Gastroesophageal sphincter (tissue), 4 donors: ENCODE measurements at places on chromosomes 2 and 18. TPM values are rescaled to one million over a fixed set of nuclear protein-coding genes. Genes with fewer than 3 reads are reported as not detected.
A peak's percentile ranks its signal among the peaks of the same experiment; 100 is the strongest.

DNA sequence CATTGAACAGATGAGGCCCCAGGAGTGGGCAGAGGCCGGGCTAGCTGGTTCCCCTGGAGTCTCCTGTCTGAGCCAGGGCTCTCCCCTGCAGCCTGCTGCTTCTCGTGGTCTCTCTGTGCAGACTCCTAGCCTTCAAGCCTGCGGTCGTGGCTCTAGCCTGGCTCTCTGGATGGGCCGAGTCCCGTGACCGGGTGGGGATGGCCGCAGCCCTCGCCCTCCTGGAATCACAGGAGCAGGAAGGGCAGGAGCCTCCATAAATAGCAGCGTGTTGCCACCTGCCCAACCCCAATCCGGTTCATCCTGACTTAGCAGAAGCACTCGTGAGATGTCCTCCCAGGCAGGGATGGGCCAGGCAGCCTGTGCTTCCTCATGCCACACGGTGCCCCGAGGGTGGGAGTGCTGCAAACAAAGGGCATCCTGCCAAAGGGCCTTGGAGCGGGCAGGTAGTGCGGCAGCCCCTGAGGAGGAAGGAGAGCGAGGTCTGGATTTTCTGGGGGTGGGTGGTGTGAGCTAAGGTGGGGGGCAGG lies 43.9 kb downstream of the FOSL2 start:
- ATAC-seq: no peak

GRCh38 chr2:221767106-221768012 lies 195.3 kb upstream of the EPHA4 start:
- ATAC-seq: no peak

DNA sequence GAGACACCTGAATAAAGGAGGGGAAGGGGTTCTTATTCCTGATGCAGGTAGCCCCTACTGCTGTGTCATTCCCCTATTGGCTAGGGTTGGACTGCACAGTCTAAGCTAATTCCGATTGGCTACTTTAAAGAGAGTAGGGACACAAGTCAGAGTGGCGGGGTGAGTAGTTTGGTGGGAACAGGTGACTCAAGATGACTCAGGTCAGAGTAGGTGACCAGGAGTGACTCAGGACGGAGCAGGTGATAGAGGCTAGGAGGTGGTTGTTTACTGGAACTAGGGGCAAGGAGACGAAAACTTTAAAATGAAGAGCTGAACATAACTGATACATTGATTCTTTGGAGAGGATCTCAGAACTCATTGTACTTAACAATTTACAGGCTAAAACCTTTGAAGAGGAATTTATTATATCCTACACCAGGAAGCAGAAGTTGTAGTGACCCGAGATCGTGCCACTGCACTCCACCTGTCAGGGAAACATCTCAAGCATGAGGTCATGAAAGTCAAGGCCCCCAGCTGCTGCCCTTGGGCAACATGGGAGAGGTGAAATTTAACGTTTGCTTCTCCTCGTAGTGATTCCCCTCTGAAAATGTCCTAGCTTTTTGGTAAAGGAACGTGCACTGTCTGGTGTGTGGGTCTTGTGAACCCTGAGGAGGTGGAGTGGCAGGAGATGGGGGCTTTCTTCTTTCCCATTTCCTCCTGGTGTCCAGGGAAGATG lies 4.5 kb upstream of the CYP27A1 start:
- no peak for ATAC-seq

DNA sequence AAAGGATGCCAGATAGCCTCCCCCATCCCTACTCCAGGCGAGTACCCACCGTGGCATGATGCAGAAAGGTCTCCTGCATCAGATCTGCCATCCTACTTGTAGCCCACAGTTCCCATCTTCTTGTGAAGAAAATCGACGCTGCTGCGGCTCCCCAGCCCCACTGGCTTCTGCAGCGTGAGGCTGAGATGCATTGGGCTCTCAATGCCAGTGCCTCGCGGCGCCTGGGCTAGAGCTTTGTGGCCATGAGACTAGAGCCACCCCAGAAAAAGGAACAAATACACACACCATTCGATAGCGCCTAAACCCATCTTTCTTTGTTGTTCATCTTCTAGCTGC lies 2.8 kb downstream of the NOL4 start:
- ATAC-seq: no peak

- peak; percentile 64 for ATAC-seq
Measured at GRCh38 chr18:48922801-48923730, 27.7 kb downstream of the SMAD7 start.

DNA sequence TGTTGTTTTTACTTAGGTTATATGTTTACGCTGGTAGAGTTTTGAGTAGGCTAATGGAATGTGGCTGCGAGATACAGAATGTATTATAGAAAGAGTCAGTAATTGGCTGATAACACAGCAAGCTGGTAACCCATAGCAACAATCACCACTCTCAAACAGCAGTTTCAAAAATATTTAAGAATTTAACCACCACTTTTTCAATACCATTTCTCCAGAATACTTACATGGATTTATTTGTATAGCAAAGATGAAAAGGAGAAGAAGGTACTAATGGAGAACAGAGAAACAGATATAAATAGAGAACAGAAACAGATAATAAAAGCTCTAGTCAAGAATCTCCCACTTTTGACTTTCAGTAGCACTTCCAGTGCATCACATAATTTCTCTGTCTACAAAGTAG lies 188.3 kb upstream of the SLC39A10 start:
- no peak for ATAC-seq

DNA sequence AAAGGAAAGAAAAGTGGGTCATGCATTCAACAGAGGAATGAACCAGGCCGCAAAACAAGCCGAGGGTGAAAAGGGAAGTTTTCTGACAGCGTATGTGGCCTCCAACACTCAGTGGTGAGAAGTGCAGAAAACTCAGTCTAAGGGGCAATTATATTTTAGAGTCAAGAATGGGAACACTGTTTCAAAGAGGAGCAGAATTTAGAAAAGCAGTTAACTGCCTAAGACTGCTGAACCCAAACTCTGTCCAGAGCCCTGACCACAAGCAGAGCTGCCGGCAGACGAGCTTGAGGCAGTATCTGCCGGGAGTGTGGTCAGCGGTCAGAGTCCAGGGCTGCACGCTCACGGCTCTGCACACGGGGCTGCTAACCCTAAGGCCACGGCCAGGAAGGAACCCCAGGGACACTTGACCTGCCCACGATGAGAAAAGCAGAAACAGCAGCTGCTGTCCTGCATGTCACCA lies 347.0 kb upstream of the ID2 start:
- ATAC-seq: no peak

GRCh38 chr2:204669382-204669781 lies 124.1 kb downstream of the PARD3B start:
- ATAC-seq: no peak

The CD28 gene
- 2.3 TPM for total RNA-seq

The PDCD1 gene
- 0.54 TPM for total RNA-seq

The NPPC gene
- total RNA-seq: not detected
